ENCODE measurements at places on chromosomes 7 and 10.

DNA sequence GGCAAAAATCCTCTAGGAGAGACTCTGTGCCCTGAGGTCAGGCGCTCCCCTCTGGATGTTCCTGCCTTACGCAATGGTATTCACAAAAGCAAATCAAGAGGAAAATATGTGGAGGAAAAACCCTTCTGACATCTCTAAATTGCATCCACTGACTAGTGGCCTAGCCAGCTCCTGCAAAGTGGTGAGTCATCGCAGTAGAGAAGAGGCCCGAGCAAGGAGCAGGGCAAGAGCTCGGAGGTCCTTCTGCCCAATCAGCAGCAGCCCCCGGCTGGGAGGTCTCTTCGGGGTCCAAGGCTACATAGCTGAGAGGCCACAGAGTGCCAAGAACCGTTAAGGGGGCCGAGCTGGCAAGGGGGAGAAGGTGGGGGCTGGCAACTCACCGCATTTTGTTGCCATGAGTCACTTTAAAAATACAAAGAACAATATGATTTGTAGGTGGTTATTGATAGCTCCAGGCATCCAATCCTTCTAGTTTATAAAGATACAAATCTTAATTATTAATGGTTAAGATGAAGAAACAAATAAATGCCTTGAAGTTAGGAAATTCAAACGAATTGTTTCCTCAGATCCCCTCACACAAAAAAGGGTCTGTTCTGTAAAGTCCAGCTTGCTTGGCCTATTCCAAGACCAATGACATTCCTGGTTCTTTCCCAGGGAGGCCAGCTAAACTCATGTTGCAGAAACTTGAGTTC lies 161.6 kb downstream of the PKD1L1 start:
- DNase-seq, result no peak

- no peak for DNase-seq
These were observed 50.9 kb downstream of the DOCK1 start for GRCh38 chr10:126955934-126956711.

DNA sequence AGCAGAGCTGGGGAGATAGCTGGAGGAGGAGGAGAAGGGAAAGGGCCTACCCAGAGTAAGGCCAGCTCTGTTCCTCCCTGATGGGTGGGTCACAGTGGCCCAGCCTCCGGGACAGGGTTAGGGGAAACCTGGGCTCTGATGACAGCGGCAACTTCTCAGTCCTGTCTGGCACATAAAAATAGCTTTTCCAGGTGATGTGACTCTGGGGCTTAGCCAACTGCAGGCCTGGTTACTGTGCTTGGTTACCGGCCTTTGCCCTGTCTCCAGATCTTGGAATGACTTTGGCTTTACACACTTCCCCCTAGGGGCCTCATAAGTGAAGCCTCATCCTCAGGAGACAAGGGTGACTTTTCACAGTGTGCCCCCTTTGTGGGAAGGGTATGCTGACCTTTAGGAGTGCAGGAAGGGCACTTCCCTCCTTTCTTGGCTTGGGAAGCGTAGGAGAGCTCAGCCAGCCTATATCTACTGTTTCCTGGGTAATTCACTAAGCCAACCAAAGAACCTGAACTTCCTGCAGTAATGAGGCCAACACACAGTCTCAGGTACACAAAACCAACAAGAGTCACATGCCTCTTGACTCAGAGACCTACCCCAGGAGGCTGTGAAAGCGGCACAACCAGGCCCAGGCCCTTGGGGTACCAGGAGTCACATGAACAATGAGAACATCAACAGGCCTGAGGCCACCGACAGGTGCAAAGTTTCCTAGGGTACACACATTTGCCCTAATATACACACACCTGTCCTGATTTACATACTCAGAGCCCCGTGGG lies 11.7 kb upstream of the HILPDA start:
- no peak for DNase-seq

DNA sequence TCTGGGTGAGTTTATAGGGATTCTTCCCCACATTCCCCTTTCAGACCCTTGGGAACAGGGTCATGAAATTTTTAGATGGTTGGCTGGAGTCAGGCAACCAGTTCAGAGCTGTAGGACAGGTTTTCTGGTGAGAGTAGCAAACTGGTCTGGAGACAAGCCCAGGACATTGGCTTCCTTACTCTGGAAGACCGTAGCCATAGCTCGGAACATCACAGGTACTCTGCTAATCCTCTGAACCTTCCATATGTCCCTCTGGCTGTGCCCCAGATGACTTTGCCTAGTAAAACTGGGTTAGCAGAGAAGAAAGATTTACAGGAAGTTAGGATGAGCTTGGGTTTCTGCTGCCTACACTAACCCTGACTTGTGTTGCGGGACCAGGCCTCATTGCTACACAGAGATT lies 104.5 kb upstream of the MKLN1 start:
- DNase-seq, result no peak

DNA sequence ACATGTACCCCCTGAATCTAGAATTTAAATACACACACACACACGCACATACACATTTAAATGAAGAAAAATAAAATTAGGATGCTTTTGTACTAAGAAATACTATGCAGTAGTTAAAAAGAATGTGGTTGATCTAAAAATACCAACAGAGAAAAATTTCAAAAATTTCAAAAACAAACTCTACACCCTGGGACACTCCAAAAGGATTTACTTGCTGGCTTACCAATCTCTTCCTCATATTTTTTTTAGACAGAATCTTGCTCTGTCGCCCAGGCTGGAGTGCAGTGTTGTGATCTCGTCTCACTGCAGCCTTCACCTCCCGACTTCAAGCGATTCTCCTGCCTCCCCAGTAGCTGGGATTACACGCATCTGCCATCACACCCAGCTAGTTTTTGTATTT lies 80.9 kb downstream of the HIP1 start:
- DNase-seq, result no peak

GRCh38 chr7:139687211-139687954 lies 90.4 kb downstream of the HIPK2 start:
- no peak for DNase-seq

GRCh38 chr10:69089638-69090599 lies 2.0 kb downstream of the SRGN start:
- no peak for DNase-seq

- no peak for DNase-seq
These were observed 63.8 kb upstream of the EBF3 start for GRCh38 chr10:130027716-130028464.

DNA sequence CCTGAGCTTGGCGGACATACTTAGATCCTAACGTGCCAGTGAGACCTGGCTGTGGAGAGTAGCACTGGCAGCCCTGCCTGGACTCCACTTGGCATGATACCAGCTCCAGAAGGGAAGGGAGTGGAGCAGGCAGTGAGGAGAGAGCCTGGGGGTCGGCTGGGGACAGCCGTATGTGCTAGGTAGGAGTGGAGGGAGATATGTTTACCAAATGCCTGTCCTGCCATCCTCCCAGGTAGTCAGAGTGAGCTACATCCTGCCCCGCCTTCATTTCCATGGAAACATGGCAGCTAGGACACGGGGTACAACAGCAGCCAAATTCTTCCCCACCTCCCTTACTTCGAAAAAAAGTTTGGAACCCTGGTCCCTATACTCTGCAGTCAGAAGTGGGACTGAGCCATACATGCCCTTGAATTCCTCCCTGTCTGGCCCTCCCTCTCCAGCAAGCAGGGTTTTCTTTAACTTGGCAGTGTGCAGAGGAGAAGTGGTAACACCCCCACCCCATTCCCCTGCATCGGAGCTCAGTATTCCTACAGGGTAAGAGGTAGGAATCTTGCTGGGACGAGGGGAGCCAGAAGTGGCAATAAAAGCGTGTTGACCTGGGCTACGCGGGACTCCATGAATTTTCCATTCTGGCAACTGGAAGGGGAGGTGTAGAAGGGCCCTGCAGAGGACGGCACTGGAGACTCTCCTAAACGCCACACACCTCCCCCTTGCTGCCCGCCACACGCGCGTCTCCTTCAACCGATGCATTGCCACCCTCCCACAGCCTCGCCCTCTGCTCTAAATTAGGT lies 20.0 kb upstream of the SMO start:
- no peak for DNase-seq

DNA sequence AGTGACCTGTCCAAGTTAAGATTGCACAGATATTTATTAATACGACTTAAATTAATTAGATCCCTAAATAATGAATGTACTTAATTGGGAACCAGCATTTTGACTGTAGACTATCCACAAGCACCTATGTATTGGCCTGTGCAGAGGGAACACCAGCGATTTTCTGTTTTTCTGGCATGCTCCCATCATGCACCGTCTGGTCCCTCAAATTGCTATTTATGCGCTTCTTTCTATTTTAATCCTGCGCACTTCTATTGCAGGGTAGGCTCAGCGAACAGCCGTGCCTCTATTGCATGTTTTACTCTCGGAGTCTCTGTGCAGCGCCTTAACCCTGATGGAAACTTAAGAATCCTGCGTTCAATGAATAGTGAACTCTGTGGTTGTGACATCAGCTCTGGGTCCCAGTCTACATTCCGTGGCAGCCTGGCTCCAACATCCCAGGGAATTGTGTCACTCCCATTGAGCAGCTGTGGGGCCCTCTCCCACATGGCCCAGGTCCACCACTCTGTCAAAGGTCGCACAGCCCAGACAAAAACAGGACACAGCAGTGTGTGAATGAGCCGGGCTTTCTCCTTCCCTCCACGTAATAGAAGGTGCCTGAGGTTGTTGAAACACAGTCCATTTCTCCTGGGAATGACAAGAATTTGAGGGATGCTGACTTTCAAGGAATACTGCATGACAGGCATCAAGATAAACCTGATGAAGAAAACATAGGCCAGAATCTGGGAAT lies 239.7 kb upstream of the KLF6 start:
- DNase-seq, result no peak

- DNase-seq, result no peak
These were observed 20.3 kb upstream of the RNF32 start for GRCh38 chr7:156620291-156620675.
